ENCODE measurements at places on chromosomes 11 and 22.
A peak's percentile ranks its signal among the peaks of the same experiment; 100 is the strongest.

- no peak for DNase-seq
Observed at GRCh38 chr11:5527716-5528115, 11.2 kb upstream of the UBQLNL start.

- DNase-seq: no peak
Observed at GRCh38 chr11:27186580-27186979, 146.0 kb downstream of the BBOX1 start.

DNA sequence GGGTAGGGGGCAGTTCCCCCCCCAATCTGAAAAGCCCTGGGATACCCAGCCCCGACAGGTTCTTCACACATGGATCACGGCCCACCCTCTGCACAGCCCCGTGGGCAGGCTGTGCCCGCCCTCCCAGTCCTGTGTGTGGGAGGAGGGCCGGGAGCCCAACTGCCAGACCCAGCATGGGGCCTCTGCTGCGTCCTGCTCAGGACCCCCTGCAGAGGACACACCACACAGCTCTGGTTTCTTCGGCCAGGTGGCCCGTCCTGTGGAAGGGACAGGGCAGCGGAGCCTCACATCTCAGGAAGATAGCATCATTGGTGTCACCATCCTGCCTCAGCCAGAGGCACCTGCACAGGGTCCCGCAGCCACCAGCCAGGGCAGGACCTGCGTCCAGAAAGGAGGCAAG is 396.0 kb downstream of the TBC1D22A start:
- no peak for DNase-seq

DNA sequence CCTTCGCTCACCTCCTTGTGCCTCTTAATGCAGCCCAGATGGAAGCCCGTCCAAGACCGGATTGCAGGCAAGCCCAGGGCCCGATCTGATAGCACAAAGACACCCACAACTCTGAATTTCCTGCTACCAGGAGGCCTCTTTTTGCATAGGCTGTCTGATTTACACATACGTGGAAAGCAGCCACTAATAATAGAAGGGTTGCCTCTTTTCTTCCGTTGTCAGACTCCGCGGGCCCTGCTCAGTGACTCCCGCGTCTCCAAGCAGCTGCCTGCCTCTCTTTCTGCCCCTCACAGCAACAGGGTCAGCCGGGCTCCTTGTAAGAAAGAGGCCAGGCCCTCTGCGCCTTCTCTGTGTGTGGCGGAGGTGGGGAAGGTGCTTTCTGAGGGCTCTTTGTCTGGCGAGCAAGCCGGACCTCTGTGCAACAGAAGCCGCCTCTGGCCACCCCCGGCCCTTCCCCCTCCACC is 26.7 kb downstream of the FLI1 start:
- DNase-seq: no peak

DNA sequence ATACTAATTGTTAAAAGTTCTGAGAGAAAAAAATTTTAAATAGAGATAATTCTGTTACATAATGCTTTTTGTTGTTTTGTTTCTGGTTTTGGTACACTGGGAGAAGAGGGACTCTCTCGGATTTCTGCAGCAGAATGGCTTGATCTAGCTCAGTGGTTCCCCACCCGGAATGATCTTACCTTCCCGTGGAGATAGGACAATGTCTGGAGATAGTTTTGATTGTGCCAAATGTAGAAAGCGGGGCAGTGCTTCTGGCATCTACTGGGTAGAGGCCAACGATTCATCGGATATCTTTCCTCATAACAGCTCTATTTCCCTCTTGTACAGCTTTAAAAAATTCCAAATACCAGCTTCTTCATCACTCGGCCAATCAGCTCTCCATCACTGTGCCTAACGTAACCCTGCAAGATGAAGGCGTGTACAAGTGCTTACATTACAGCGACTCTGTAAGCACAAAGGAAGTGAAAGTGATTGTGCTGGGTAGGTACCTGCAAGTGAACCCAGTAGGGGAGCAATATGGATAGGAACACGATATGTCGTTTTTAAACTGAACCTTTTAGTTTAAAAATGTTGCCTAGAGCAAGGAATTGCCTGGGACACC is 13.2 kb downstream of the CRTAM start:
- no peak for DNase-seq

DNA sequence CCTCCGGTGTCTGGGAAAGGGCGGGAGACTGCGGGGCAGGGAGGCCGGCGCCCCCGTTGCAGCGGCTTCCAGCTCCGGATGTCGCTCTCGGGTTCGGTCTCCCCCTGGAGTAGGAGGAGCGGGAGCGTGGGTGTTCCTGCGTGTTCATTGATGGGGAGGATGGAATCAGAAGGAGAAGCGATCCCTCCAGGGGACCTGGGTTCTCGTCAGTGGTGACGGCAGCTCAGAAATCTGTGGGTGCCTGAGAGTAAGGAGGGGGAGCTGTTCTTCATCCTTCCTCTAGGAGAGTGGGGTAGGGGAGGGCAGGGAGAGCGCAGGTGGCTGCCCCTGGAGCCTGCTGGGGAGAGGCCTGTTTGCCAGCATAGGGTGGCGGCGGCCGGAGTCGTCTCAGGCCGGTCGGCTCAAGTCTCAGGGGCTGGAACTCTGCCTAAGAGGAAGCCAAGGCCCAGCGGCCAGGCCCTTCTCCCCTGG is 1.1 kb downstream of the UBASH3B start:
- DNase-seq: peak; percentile 2

- DNase-seq: no peak
Observed at GRCh38 chr11:45083544-45084087, 62.8 kb upstream of the PRDM11 start.

- no peak for DNase-seq
Observed at GRCh38 chr11:63506876-63507275, 992 bp downstream of the LGALS12 start.

DNA sequence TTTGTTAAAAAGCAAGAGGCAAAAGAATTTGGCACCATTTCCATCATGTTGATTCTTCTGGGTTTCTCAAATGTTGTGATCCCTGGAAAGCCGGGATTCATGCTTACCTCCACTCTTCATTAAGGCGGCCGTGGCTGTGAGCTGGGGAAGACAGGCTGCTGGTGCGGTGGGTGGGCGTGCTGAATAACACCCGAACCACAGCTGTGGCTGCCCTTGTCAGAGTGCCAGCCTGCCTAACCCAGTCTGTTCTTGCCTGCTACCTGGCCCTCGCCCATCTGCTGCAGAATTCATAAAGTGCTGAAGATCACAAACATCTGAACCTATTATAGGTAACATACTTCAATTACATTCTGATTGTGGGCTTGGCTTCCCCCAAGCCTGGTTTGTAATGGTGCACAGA is 95.8 kb upstream of the RCN1 start:
- no peak for DNase-seq

- no peak for DNase-seq
Observed at GRCh38 chr22:20090730-20091240, 10.7 kb downstream of the DGCR8 start.

- no peak for DNase-seq
Observed at GRCh38 chr22:36211237-36211861, 9.7 kb upstream of the APOL4 start.

- DNase-seq: no peak
Observed at GRCh38 chr22:22927888-22928665, 40.5 kb downstream of the IGLL5 start.

- peak; percentile 42 for DNase-seq
Observed at GRCh38 chr11:75577207-75577606, 15.2 kb downstream of the SERPINH1 start.

GRCh38 chr11:117563556-117563955 is 233.5 kb downstream of the DSCAML1 start:
- no peak for DNase-seq

GRCh38 chr11:69316956-69317355 is 23.0 kb downstream of the MYEOV start:
- no peak for DNase-seq

- no peak for DNase-seq
Observed at GRCh38 chr22:27877501-27877900, 41.6 kb downstream of the PITPNB start.

GRCh38 chr11:70742553-70743291 is 344.4 kb downstream of the CTTN start:
- DNase-seq: no peak

All from activated T-helper 1 cell treated with anti-CD3 and anti-CD28 coated beads, Interleukin-2, amount 50 U/mL, for 16 hours (primary cell).